Stomach (tissue), 19 donors: ENCODE measurements at places on chromosomes 11 and 22. TPM values are rescaled to one million over a fixed set of nuclear protein-coding genes. Genes with fewer than 3 reads are reported as not detected.

DNA sequence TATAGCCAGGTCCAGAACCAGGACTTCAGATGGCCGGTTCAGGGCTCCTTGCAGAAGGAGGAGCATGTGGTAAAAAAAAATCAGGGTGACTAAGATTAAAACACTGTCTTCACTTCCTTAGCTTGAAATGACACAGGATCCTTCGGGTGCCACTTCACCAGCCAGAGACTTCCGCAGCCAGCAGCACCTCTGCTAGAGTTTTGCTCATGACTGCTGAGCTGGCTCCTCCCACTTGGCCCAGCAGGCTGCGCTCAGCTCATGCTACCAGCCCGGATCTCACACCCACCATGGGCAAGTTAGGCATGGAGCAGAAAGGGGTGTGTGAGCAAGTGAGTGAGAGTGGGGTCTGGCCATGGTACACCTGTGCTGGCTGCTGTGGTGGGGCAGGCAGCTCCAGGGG lies 6.6 kb upstream of the MS4A18 start:
- no peak for DNase-seq

C11orf52 gene
- polyA plus RNA-seq, result 43.4 TPM

DNA sequence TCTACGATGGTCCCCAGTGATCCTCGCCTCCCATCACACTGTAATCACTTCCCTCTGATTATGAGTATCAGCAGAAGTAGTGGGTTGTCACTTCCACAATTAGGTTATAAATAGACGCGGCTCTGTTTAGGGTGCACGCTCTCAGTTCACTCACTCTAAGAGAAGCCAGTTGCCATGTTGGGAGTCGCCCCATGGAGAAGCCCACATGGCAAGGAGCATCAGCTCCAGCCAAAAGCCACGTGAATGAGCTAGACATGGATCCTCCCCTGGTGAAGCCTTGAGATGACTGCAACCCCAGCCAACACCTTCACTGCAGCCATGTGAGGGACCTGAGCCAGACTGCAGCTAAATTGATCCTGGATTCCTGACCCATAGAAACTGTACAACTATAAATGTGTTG lies 26.4 kb upstream of the MYOD1 start:
- no peak for DNase-seq

DNA sequence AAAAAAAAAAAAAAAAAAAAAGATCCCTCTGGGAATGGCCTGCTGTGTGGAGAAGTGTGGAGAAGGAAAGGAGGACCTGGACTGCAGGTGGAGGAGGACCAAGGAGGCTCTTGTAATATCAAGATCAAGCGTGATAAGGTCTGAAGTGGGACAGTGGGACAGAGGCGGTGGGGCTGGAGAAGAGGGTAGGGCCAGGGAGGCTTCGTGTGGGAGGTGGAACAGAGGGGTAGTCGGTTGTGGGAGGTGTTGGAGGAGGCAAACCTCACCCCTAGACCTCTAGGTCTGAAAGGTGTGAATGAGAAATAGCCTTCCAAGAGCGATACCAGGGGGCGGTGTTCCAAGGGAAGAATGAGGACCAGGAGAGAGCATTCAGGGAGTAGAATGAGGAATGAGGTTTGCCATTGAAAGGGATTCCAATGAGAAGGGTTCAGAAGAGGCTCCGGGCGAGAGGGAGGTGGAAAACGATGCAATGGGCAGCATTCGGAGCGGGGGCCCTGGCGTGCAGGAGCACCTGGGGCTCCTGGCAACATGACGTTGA lies 44.2 kb downstream of the MCHR1 start:
- no peak for DNase-seq

DNA sequence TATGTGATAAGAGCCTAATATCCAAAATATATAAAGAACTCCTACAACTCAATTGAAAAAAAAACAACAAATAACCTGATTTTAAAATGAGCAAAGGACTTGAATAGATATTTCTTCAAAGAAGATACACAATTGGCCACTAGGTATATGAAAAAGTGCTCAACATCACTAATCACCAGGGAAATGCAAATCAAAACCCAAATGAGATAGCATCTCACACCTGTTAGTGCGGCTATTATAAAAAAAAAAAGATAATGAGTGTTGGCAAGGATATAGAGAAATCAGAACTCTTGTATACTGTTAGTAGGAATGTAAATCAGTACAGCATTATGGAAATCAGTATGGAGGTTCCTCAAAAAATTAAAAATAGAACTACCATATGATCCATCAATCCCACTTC lies 5.9 kb upstream of the SIK2 start:
- DNase-seq, result no peak
